Stimulated activated naive CD4-positive, alpha-beta T cell (primary cell): ENCODE measurements at places on chromosomes 16 and 17.

- no peak for DNase-seq
Measured at GRCh38 chr16:46843898-46844642, 13.1 kb upstream of the C16orf87 start.

- no peak for DNase-seq
Measured at GRCh38 chr16:11072420-11073153, 128.2 kb downstream of the CLEC16A start.

DNA sequence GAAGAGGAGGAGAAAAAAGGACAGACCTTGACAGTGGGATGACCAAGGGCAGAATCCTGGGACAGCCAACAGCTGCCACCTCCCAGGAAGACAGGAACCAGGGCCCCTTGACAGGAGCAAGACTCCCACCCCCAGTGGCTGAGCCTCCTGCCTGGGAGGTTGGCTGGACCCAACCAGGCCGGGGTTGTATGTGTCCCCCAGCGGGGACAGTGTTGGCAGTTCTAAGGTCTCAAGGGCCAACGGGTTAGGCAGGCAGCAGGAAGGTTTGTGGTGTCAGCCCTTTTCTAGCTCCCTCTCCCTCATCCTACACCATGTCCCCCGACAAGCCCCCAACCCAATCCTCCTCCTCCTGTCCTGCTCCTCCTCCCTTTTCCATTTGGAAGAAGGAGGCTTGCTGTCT lies 126.2 kb downstream of the MRM1 start:
- DNase-seq = no peak

- no peak for DNase-seq
Measured at GRCh38 chr17:21036361-21036881, 6.4 kb downstream of the USP22 start.

DNA sequence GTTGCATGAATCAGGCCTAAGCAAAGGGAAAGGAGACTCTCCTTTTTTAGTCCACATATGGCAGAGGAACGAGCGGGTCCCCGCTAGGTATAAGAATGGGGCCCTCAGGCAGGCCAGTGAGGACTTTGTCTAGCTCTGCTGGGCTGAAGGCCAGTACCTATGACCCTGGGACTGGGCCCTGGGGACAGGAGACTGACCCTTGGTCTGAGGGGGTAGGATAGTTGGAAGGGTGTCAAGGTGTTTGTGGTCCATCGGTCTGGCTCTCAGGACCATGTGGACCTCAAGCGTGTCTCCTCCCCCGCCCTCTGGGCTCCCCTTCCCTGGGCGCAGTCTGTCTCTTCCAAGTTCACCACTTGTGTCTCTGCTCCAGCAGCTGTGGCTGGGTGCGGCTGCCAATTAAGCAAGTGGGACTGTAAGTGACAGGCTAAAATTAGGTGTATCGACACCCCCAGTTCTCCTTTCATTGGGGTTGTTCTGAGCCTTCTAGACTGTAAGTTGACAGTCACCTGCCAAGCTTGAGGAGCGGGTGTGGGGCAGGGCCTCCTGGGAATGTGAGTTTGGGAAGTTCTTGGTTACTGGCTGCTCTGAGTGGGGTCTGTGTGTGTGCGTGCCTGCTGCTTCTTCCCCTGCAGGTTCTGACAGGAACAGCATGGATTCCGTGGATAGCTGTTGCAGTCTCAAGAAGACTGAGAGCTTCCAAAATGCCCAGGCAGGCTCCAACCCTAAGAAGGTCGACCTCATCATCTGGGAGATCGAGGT lies 24.5 kb downstream of the AKAP1 start:
- no peak for DNase-seq

DNA sequence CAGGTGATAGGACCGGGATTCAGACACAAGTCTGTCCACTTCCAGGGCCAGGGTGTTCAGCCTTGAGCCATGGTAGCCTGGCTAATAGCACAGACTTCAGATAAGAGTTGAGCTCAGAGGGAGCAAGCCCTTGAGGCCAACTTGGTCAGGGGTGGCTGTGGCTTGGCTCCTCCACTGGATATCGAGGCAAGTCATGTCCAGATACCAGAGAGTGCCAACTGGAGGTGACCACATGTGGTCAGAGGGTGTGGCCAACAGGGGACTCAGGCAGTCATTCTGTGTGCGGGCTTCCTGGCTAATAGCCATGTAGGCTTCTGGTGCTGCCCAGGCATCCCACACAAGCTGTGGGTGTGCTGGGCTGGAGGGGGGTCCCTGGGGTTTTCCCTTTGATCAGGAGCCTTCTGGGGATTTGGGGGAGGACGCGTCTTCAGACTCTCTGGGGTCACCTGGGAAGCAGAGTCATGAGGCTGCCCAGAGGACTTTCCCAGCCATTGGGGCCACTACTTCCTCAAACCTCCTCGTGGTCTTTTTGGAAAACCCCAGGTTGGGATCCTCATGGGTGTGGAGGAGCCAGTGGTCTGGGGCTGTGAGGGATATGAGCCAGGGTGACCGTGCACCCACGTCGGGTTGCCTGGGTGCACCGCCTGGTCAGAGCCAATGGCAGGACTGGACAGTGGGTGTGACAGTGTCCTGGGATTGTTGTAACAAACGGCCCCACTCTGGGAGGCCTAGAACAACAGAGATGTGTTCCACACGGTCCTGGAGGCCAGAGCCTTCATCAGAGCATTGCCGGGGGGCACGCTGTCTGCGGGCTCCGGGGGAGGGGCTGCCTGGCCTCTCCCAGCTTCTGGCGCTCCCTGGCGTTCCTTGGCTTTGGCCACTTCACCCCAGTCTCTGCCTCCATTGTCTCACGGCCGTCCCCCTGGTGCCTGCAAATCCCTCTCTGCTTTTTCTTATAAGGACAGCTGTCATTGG lies 25.0 kb downstream of the COX4I1 start:
- no peak for DNase-seq

- no peak for DNase-seq
Measured at GRCh38 chr16:83301971-83302370, 505.8 kb upstream of the HSBP1 start.

- no peak for DNase-seq
Measured at GRCh38 chr17:50079334-50080095, 15.6 kb upstream of the PDK2 start.

- DNase-seq = no peak
Measured at GRCh38 chr17:64596439-64596838, 65.7 kb downstream of the SMURF2 start.

DNA sequence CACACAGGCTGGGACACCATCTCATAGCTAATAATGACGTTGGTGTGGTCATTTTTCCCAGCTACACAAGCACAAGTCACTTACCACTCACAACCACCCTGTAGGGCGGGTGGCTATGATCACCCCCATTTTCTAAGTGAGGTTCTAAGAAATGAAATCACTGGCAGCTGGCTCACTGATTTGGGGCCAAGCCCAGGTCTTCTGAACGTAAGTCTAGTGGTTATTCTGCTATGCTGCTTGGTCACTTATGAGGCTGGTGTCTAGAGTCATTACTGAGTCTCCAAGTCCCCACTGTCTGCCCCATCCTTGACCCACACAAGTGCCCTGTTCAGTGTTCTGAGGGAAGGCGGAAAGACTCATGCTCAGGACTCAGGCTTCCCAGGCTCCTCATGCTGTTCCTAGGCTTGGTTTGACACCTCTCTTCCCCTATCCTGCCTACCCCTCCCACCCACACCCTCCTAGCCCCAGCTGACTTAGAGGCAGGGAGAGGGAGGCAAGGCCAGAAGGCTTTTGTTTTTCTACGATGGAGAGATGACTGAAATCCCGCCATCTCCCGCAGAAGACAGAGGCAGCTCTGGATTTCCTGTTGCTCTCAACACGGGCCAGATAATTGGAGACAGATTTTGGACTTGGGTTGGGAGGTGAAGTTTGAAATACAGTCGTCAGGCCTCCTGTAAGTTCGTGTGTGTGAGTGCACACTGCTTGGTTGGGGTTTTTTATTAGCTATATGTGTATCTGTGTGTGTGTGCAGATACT lies 32.2 kb downstream of the FZD2 start:
- DNase-seq = no peak

- DNase-seq = no peak
Measured at GRCh38 chr17:57269598-57270255, 13.4 kb downstream of the MSI2 start.

DNA sequence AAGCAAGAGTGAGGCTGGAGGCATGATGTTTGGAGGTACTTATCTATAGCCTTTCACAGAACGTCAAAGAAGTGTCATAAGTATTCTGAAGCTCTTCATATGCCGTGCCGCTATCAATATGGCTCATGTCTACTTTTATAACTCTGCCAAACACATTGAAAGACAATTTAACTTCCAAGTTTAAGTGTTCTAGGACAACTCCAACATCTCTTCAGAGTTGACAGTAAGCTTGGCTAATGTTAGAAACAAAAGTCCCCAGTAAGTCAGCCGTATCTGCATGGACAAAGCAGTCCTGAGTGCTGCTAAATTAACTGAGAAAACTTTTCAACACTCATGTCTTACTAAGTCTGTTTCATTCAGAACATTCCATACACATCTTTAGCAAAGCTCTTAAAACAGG lies 32.2 kb downstream of the GRB2 start:
- no peak for DNase-seq

DNA sequence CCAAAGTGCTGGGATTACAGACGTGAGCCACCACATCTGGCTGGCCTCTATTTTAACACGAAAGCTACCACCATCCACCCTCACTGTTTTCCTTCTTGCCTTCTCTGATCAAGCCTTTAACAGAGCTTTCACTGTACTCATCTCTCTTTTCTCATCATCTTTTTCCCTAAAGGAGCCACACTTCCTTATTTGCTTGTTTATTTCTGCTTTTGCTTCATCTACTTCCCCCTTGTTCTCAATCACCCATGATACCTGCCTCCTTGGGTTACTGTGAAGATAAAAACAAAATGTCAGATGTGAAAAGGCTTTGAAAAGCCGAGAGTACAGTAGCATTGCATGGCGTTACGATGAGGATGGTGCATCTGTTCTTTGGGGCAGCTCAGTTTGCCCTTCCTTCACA lies 79.9 kb downstream of the ZNF18 start:
- no peak for DNase-seq

DNA sequence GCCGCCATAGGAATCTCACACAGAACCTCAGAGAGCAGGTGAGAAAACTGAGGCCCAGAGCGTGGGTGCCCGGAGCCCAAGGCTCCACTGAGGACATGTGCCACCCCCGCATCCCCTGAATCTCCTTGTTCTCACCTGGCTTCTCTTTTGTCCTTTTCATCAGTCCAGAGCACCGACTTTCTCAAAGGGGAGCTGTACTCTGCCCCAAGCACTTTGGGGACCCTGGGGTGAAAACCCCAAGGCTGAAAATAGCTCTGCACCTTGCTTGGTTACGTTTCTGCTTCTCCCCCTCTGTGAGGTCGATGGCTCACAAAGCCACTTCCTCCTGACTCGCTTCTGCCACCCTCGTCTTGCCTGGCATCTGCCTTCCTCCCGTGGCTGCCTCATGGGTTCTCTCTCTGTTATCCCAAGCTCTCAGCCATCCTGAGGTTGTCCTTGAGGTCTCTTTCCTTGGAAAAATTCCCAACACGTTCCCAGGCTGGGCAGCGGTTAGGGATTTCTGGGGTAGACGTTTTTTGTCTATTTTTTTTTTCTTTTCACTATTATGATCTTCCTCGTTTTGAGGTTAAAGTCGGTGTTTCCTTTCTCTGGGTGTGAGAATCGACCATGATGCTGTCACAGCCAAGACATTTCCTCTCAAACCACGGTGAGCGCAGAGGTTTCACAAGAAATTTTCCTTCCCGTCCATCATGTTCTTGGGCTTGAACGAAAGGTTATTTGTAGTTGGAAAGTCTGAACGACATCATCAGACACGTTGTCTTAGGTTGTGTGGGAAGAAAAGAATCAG lies 37.2 kb downstream of the IRF8 start:
- DNase-seq = peak; percentile 74

- no peak for DNase-seq
Measured at GRCh38 chr17:28973425-28973824, 22.1 kb upstream of the PHF12 start.

GRCh38 chr17:64599827-64600226 lies 62.3 kb downstream of the SMURF2 start:
- DNase-seq = no peak

- no peak for DNase-seq
Measured at GRCh38 chr16:10318798-10319500, 66.9 kb upstream of the ATF7IP2 start.

DNA sequence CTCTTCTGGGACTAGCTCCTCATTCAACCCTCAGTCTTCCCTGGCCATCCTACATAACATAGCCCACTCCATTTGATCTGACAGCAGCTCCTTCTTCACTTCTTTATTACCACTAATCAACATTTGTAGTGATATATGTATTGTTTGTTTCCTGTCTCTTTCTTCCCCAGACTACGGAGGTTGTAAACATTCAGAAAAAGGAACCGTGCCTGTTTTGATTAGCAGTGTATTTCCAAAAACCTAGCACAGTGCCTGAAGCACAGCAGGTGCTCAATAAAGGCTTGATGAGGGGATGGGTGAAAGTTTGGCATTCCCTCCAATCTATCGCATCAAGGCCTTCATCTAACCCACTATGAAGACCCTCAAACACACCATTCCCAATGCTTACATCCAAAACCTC lies 150.8 kb downstream of the XYLT1 start:
- no peak for DNase-seq

- no peak for DNase-seq
Measured at GRCh38 chr17:82177276-82177675, 35.4 kb downstream of the CCDC57 start.
